Vein endothelial cell (primary cell): ENCODE measurements at places on chromosomes 1 and 21. TPM values are rescaled to one million over a fixed set of nuclear protein-coding genes. Genes with fewer than 3 reads are reported as not detected.

Gene EXTL1
- total RNA-seq: under 0.01 and 0.10 TPM in 2 replicates

Gene KCNA3
- not detected in 2 replicates for total RNA-seq

Gene OR2L13
- not detected in 2 replicates for total RNA-seq

Gene HPCA
- total RNA-seq: not detected in 2 replicates
